ENCODE measurements at places on chromosomes 3 and 15.

GRCh38 chr3:169285057-169286033 is 378.2 kb downstream of the MECOM start:
- DNase-seq, result no peak

DNA sequence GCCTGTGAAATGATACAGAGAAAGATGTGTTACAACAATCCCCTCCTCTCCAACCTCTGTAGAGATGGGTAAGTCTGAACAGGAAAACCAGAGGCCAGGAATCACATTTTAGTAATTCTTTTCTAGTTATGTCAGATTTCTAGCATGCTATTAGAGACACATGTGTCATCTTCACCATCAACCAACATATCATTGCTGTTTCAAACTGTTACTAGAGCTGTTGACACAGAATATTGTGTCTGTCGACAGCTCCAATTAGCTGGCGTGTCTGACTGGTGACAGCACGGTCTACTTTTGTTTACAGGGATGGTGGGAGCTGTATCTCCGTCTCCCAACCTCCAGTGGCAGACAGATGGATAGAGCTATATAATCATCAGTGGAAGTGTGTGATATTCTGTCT is 393.2 kb downstream of the SOX2 start:
- DNase-seq, result no peak

DNA sequence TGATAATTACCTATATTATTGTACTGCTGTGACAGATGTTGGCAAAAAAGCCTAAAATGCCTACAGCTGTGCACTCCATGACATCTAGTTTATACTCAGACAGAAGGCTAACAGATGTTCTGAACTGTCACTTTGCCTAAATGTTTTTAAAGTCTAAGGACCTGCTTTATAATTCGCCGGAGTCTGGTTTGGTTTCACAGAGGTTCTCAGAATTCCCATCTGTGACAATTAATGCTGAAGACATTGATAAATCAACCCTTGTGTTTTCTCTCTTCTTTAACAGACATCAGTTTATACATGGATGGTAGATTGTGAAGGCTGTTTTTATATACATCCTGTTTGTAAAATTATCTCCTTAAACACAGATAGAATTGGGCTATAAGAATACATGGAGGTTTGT is 19.8 kb upstream of the SOX2 start:
- no peak for DNase-seq

DNA sequence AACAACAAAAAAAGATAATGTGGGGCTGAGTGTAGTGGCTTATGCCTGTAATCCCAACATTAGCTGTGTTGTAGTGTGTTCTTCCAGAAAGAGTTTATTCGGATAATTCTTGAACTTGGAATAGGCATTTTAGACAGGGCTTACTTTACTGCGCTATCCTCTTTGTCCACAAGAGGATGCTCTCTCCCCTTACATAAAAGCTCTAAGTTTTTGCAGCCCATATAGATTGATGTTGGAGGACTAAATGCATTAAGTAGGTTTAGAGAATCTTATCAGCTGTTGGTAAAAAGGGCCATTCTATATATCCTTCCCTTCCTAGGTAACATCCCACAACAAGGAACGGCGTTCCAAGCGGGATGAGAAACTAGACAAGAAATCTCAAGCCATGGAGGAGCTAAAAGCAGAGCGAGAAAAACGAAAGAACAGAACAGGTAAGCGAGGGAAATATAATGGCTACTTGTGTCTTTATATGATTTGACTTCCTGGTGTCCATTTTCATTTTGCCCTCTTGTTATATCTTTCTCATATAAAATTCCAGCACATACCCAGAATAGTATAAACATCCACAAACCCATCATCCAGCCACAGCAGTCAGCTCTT is 27.8 kb upstream of the ITPKA start:
- DNase-seq, result no peak

GRCh38 chr15:76929011-76929760 is 2.4 kb upstream of the RCN2 start:
- no peak for DNase-seq

GRCh38 chr3:123006609-123007008 is 21.0 kb downstream of the SEMA5B start:
- no peak for DNase-seq

- DNase-seq, result no peak
These were observed 87.3 kb upstream of the OXTR start for GRCh38 chr3:8856721-8857120.

- no peak for DNase-seq
These were observed 45.4 kb downstream of the BTD start for GRCh38 chr3:15646851-15647511.

GRCh38 chr15:83396101-83396500 is 51.0 kb upstream of the SH3GL3 start:
- DNase-seq, result no peak

DNA sequence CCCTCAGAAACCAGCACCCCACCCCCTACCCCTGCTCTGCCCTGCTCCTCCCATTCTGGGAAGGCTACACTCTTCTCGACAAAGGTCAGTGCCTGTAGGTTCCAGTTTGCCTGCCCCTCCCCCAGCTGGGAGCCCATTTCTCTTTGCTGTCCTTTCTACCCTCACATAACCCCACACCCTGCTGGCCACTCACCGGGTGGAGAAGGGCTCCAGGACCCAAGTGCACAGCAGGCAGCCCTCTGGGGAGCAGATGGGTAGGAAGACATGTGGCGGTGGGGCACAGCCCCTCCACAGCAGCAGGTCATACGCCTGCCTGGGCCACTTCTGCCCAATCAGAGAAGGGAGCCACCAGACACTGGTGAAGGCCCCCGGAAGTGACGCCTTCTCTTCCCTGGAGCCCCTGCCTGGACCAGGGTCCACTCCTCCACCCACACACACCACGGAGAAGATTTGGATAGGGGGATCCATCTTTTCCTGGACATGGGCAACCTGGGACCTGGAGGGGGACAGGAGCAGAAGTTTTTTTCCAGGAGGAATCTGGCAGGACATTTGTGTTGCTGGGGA is at the start of gene THPO:
THPO (minus strand) TSS at position 326 of the 564 bp plus-strand sequence. CDS start 1,948 bp downstream, outside the sequence.
- DNase-seq, result no peak

GRCh38 chr3:13484851-13485590 is 4.9 kb downstream of the HDAC11 start:
- DNase-seq, result no peak

DNA sequence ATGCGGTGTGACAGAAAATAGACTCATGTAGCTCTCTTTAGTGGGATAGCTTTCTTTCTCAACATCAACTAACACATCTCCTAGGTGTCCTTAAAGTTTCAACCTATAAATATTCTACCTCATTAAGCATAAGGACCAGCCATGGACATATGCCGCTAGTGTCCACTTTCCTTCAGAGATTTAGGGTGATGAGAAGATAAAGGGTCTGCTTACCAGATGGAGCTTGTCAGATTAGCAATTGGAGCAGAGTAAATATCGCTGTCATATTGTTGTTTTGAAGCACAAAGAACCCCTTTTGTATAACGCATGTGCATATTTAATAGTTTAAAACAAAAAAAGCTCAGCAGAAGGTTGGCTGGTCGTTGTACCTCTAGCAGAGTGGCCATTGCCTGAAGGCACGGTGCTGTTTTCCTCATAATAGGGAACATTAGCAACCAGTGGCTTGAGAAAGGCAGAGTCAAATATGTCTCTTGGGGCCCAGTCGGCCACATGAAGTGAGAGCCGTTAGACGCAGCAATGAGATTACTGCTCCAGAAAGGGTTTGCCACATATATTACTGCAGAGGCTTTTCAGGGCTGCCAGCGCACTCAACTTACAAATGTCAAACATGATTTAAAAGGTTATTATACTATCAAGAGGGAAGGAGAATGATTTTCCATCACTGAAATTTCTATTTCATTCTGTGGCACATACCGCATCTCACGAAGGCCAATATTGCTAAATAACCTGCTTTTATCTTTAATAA is 264.2 kb downstream of the ROBO2 start:
- DNase-seq, result no peak

- DNase-seq, result no peak
These were observed 134.2 kb downstream of the OTOL1 start for GRCh38 chr3:161630794-161631193.

GRCh38 chr3:129107793-129108192 is 13.8 kb downstream of the RAB43 start:
- no peak for DNase-seq

DNA sequence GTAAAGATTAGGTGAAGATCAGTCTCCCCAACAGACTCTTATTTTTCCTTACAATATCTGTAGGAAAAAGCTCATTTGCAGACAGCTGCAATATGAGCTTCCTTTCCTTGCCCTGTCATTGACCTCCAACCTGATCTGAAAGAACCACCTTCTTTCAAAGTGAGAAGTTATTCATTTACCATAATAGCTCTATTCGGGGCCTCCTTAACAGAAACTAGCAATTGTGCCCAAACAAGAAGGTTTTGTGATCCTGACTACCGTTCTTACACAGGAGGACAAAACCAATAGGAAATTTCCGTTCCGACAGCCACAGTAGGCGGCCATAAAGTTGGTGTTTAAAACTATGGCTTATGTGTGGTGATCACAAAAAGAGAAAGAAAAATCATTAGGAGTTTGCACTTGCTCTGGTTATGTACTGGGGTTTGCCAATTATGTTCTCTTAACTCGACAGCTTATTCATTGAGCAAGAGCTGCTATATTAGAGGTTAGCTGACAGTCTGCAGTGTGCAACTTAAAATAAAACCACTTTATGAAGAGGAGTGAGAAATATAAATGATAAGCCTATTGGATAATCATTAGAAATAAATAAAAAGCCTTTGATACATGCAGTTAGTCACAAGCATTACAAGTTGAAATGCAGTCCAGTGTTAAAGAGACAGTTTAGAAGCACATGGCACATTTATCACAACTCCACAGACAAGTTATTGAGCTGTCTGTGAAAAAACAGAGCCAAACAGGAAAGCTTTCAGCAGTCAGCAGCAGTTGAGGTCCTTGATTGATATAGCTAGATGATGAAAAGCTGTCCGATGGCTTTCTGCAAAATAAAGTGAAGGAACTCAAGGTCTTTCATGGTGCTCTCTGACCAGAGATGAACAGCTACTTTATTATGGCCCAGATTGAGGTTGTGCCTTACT is 199.8 kb downstream of the WDR72 start:
- no peak for DNase-seq

GRCh38 chr3:151058740-151059139 is 26.7 kb upstream of the MED12L start:
- no peak for DNase-seq

- no peak for DNase-seq
These were observed 41.4 kb downstream of the FAH start for GRCh38 chr15:80194186-80194585.

DNA sequence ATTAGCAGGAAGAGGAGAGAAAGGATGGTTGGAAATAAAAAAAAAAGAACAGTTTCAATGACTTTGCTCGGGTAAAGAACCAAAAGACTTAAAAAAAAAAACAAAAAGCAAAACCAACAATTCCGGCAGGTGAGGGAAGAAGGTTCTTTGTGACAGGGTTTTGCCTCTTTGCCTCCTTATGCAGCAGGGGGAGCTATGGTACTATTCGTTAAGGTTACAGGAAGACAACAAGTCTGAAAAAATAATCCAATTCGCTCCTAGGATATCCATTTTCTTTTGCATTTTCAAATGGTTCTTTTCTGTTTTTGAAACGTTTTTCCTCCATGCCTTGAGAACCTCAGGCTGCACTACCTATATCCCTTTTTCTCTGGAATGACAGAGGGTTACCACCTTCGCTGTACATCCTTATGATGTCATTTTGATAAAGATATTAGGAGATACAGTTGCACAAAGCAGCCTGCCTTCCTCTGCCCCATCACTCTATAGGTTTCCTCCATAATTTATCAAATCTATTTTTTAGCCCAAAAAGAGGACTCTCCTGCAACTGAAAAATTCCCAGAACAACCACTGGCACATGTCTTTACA is 55.0 kb downstream of the CFAP20DC start:
- DNase-seq, result no peak

DNA sequence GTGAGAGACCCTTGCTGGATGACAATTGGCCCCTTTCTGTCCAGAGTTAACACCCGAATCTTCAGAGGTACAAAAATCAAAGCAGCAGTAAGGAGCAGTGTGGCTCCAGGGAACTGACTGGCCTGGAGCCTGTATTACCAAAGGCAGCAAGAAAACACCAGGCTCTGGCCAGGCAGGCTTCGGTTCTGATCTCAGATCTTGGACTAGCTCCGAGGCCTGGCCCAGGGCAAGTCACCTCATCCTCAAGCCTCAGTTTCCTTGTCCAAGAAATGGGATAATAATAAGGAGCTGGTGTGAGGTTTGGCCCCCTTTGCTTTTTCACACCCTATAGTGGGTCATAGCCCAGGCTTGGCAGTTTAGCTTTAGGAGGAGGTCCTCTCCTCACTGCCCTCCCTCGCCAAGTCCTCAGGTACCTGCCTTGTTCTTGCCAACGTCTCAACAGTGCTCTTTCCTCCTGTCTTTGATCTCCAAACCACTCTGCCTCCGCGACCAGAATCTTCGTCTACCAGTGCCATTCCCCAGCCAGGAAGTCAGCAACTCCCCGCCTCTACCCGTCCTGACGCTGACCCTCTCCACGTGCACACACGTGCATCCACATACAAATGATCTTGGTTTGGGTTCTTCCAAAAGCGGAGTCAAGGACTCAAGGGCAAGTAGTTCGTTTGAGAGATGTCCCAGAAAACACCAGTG is 82.6 kb upstream of the TLE3 start:
- DNase-seq, result no peak

DNA sequence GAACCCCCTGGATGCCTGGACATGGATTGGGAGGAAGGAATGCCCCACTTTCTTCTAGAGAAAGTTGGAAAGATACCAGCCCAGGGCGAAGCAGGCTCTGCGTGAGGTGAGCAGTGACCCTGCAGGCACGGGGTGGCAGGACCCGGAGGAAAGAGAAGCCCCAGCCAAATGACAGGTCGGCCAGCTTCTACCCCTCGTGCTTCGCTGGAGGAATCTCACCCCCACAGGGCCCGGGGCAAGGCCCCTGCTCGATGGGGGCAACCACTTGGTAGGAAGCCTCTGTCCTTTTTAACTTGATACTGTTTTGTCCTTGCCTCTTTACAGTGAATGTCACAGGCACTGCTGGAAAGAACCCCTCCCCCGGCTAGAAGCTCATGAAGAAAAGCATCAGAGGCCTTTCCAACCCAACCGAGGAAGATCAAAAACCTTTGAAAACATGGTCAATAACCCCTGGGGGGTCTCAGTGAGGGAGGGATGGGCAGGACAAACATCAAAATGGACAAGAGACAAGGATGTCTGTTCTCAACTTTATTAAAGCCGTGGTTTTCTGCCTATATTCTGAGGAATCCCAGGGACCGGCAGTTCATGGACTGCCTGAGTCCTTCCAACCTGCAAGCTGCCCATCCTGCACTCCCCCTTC is 54.4 kb downstream of the SH3BP5 start:
- no peak for DNase-seq
